ENCODE measurements at places on chromosomes 4 and X.

- no peak for DNase-seq
Measured at GRCh38 chr4:137389911-137390520, 142.3 kb downstream of the PCDH18 start.

DNA sequence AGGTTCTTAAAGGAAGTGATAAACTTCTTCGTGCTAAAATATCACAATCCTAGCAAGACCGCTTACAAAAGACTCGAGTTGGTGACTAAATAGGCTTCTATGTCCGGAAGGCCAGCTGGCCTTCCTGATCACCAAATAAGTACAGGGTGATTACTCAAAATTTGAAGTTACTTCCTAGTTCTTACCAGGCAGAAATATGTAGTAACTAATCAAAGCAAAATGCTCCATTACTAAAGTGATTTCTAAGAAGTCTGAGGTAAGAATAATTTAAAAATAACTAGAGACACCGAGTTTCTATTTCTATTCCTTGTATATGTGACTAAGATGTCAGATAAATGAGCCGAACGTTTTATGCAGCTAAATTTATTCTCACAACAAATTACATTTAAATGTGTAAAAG, 62.2 kb downstream of the NSUN7 start:
- DNase-seq = no peak

DNA sequence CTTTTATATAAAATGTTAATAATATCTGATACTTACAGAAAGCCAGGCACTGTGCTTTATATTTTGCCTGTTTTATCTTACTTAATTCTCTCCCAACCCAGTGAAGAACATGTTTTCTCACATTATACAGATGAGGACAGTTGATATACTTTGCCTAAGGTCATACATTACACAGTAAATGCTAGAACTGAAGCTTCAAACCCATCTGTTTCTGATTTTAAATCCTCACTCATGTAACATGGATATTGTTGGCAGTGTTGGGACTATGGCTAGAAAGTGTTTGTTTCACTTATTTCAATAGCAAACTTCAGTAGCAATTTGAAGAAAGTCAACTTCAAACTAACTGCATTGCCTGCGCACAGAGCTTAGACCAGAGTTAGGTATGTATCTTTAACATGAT, 57.4 kb downstream of the RAPGEF2 start:
- DNase-seq = no peak

GRCh38 chr4:89270792-89271191, 36.8 kb downstream of the GPRIN3 start:
- DNase-seq = no peak

GRCh38 chr4:36609661-36610060, 328.2 kb downstream of the DTHD1 start:
- DNase-seq = no peak
